ENCODE measurements at places on chromosomes 11 and 22.

GRCh38 chr11:102929972-102930371, 25.6 kb downstream of the MMP13 start:
- DNase-seq = no peak

DNA sequence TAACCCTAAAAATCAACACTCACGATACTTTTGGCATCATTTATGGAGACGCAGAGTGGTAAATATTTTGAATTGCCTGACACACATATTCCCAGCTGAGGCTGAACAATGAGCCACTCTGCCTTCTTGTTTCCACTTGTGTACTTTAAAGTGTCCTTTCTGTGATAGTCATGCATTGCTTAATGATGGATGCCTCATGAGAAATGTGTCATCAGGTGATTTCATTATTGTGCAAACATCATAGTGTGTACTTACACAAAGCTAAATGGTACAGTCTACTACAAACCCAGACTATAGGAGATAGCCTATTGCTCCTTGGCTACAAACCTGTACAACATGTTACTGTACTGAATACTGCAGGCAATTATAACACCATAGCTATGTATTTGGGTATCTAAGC, 44.2 kb downstream of the MRE11 start:
- no peak for DNase-seq

- no peak for DNase-seq
These were observed 29.4 kb upstream of the SLN start for GRCh38 chr11:107741044-107741823.

- DNase-seq = no peak
These were observed at the start of gene ABCG4 for GRCh38 chr11:119149018-119149785. ABCG4 (plus strand) TSS chr11:119149052; CDS start chr11:119149966, 914 bp downstream.

GRCh38 chr11:47573321-47573720, 5.4 kb downstream of the KBTBD4 start:
- DNase-seq = no peak
